Motor neuron (in vitro differentiated cells): ENCODE measurements at places on chromosomes 5 and 9. TPM values are rescaled to one million over a fixed set of nuclear protein-coding genes. Genes with fewer than 3 reads are reported as not detected.

SPINK6 gene
- not detected in 2 replicates for total RNA-seq

FAM221B gene
- 0.18 and 1.4 TPM in 2 replicates for total RNA-seq

FOXD1 gene
- 37.2 and 37.7 TPM in 2 replicates for total RNA-seq

TLR4 gene
- 0.23 and 0.41 TPM in 2 replicates for total RNA-seq

LHX2 gene
- total RNA-seq, result 1.6 and 3.6 TPM in 2 replicates

PCSK5 gene
- 1.8 TPM in 2 replicates for total RNA-seq

- peak; percentile 74 for ATAC-seq
Observed at GRCh38 chr5:15367489-15367888, 132.5 kb upstream of the FBXL7 start.

DNA sequence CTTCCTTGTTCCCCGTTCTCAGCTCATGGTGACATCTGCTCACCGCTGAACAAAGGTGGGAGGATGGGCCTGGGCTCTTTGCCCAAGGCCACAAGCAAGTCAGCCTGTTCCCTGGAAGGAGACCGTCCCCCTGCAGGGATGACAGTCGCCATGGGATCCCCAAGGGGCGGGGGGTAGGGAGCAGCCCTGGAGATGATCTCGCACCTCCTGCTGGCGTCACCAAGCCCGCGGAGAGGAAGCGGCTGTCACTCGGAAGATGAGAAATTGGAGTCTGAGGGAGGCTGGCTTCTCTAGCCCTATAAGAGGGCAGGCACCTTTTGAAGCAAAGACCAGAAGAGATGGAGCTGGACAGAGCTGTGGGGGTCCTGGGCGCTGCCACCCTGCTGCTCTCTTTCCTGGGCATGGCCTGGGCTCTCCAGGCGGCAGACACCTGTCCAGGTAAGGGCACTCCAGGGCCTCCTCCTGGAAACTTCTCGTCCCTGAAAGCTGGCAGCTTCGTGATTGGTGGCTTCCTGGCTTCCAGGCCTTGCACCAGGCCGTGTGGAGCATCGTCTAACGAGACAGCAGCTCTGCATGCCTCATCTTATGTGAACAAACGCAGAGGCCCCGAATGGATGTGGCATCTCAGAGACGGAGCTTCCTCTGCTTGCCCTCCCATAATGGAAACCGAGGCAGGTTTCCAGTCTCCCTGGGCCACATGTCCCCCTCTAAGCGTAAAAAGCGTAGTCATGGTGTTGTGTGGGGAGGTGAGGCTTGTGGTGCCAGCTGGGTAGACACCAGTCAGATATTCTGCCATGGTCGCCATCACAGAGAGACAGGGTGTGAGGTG is at the start of gene FCN2:
Gene FCN2 (plus strand): TSS at position 327 of the 829 bp plus-strand sequence. CDS start 12 bp downstream, at position 339.
- ATAC-seq, result peak; percentile 94

- peak; percentile 1 for ATAC-seq
Observed at GRCh38 chr5:179610109-179610902, 13.2 kb downstream of the HNRNPH1 start.

GRCh38 chr5:94691949-94692348 is 73.5 kb downstream of the SLF1 start:
- ATAC-seq, result peak; percentile 68

GRCh38 chr9:4573634-4574389 is 83.5 kb downstream of the SLC1A1 start:
- ATAC-seq, result peak; percentile 70

- ATAC-seq, result no peak
Observed at GRCh38 chr9:101629636-101630035, 34.9 kb upstream of the PPP3R2 start.

- no peak for ATAC-seq
Observed at GRCh38 chr5:58753446-58753845, 170.6 kb downstream of the RAB3C start.

DNA sequence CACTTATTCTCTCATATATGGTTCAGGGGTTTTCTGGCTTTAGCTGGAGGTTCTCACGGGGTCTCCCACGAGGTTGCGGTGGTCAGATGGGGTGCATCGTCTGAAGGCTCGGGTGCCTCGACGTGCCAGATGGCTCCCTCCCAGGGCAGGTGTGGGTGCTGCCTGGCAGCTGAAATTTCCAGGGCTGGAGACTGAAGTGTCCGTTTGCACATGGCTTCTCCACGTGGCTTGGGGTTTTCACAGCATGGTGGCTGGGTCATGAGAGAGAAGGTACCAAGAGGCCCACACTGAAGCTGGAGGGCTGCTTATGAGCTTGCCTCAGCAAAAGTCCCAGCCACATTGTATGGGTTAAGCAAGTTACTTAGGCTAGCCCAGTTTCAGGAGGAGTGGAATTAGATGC is 218.6 kb downstream of the AGTPBP1 start:
- ATAC-seq, result peak; percentile 6

DNA sequence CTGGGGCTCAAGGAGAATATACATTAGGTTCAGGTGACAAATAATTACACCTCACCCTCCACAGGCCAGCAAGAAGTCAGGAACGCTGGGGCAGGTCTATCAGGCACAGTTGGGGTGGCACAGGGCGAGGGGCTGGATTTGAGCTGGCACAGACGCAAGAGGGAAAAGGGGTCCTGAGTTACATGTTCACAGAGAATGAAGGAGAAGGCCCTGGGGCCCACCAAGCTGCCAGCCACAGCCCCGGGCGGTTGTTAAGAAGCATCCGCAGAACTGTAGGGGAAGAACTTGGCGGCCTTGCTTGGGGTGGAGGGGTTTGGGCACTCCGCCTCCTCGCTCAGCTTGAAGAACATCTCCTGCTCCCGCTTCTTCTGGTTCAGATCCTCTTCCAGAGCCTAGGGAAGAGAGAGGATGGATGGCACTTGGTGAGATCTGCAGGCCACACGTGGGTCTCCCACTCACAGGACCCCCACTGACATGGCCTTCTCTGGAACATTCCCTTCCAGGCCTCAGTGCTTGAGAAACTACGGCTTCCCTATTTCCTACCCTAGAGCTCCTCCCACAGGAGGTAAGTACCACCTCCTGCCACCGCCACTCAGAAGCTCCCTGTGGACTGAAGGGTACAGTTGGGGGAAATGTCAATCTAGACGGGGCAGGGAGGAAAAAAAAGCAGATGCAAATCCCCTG is 38.3 kb upstream of the FBXW11 start:
- no peak for ATAC-seq

- no peak for ATAC-seq
Observed at GRCh38 chr5:112634796-112635195, 102.9 kb upstream of the APC start.

DNA sequence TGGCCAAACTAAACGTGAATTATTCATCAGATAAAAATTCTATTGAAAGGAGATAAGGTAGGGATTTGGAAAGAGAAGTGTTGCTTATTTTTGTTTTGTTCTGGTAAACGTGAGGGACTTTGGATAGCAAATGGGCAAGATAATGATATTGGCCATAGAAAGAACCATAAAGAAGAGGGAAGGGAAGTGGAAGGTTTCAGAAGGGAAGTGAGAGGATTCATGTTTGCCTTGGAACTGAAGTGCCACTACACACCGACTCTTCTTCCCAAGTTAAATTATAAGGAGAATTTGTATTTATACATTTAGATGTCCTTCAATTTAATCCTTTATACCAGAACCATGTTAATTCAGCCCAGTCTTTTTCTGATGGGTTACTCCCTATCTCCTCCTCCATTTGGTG is 42.1 kb upstream of the TAF11L2 start:
- ATAC-seq, result no peak

DNA sequence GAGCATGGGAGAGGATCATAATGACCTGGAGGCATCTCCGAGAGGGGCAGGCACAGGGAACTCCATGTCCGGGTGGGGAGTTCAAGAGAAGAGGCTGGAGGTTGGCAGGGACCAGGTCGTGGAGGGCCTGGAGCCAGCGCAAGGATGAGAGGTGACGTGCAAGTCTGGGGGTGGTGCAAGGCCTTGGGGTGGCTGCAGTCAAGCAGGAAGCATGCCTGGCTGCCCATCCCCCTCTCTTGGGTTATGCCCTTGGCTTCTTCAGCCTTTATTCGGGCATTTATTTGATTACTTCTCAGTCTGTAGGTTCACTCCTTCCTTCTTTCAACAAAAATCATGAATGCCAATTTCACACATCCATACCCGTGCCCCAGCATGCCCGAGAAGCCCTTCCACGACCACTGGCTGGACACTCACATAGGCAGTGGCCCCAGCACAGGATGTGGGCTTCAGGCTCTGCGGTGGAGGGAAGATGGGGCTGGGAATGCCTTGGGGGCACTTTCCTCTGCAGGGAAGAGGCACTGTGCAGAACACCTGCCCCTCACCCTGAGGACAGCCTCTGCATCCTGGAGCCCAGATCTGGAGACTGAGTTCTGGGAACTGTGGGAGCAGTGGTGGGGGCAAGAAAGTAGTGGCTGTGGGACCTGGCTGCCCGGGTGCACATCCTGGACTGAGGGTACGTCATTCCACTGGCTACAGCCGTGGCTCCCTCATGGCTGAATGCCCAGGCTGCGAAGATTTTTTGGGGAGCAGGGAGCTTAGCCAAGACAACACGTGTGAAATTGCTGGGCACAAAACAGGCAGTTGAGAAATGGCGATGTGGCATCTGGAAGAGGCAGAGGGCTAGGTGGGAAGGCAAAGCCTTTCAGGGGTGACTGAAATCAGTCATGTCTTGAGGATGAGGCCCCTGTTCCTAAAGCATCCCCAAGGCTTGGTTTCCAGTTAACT is 38.6 kb downstream of the CRB2 start:
- no peak for ATAC-seq
